Retina (tissue), 1 donor: ENCODE measurements at places on chromosomes 12 and 14.
A peak's percentile ranks its signal among the peaks of the same experiment; 100 is the strongest.

- no peak for DNase-seq
Observed at GRCh38 chr12:30610718-30611117, 85.0 kb downstream of the IPO8 start.

DNA sequence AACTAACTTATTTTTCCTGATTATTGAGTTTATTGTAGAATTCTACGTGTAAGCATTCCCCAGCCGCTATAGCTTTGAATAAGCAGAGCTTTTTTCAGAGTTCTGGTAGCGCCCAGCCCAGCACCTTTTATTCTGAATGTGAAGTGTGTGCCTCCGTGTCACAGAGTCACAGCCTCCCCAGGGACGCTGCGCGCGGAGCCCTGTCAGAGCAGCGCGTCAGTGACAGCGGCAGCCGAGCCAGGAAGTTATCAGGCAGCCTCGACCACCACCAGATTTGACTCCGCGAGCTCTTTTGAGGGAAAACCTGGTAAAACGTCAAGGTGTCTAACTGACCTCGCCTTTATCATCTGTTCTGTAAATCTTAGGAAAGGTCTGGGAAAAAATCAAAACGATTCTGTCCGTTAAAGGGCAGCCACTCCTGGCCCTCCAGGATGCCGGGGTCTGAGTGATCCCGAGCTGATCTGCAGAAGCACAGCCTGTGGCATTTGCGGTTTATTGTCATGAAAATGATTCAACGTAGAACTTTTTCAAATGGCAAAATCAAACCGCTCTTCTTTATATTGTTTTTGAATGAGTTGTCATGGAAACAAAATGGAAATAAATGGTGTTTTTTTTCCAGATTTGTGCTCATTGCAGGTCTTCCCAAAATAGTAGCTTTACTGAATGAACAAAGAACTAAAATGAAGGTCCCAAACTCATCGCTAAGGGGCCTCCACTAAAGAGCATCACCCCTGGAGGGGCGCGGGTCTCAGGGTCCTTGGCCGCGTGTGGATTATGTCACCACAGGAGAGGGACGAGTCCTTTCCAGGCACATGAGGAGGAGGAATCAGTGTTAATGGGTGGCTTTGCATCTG lies 43.1 kb upstream of the MMP17 start:
- no peak for DNase-seq

DNA sequence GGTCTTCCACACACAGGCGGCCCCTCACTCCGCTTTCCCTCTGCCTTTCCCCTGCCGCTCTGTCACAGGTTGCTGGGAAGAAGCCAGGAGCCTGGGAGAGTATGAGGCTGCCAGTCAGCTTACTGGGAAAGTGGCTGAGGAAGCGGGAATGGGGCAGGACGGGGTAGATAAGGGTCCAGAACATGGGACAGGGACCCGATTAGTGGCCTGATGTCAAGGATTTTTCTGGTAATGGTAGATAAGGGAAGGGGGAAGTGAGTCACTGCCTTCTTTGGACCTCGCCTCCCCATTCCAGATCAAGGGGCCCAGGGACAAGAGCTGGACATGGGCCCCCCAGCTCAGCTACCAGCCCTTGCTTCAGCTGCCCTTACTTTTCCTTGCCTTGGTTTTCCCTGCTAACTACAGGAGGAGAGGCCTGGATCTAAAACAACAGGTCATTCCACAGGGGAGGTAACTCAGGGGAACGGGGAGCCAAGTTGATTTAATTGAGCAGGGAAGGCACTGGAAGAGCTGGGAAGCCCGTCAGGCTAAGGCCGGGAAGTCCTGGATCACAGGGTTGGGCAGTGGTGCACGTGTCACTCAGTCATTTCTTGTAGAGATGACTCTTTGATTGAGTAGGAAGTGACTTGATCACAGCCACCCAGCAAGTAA lies 3.5 kb upstream of the LPAR5 start:
- DNase-seq: no peak

DNA sequence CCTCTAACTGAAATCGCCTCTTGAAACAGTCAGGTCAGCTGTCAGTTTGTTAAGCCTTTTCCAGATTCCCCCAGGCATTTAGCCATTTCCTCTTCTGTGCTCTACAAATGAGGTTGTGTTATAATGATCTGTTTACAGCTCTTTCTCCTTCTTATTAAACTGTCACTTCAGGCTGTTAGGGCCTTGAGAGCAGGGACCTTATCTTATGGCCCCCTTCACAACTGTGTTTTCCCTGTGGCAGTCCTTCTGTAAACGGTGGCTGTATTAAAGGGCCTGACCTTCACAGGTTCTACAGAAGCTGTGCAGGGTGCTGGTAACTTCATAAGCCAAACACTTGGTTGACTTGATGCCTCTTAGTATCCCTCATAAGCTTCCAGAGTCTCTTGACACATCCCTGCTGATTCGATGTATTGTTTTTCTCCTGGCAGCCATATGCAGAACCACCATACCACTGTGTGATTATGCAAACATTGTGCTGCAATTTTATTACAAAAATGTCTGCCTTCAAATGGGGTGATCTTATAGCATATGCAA lies 104.7 kb downstream of the PLEKHA5 start:
- peak; percentile 23 for DNase-seq

DNA sequence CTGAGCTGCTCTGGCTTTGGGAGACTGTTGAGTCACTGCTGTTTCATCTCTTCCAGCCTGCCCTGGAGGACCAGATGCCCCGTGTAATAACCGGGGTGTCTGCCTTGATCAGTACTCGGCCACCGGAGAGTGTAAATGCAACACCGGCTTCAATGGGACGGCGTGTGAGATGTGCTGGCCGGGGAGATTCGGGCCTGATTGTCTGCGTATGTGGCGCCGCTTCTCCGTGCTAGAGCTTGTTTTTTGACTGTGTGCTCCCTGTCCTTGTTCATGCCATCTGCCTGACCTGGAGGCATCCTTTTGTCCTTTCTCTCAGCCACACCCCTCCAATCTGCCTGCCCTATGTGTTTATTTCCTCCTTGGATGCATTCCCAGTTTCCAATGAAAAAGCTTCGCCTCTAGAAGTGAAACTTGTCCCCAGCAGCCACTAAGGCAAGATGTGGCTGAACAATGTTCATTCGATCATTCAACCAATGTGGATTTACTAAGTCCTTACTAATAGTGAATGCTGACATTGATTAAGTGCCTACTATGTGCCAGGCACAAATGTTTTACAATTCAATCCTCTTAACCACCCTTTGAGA lies 98.6 kb downstream of the NT5DC3 start:
- no peak for DNase-seq

DNA sequence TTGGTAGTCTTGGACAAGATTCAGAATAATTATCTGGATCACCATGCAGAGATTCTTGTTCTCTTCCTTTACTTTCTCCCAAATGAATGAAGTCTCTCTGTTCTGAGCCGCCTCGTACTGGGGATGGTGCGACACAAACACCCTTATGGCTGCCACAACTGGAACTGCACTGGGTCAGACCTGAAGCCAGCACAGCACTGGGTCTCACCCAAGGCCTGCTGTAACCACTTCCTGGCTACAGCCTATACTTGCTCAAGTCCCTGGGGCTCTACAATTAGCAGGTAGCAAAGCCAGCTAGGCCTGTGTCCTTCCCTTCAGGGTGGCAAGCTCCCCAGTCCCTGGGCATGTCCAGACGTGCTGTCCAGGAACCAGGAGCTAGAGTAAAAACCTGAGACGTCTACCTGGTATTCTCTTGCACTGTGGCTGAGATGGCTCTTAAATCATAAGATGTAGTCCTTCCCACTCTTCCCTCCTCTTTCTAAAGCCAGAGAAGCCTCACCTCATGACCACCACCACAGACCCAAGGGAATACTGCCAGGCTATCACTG lies 27.6 kb downstream of the IFNG start:
- no peak for DNase-seq

GRCh38 chr14:62952226-62952625 lies 93.0 kb downstream of the KCNH5 start:
- no peak for DNase-seq

- DNase-seq: no peak
Observed at GRCh38 chr14:29316936-29317335, 550.3 kb downstream of the FOXG1 start.

- no peak for DNase-seq
Observed at GRCh38 chr14:105393151-105393550, 5.2 kb upstream of the TEX22 start.

DNA sequence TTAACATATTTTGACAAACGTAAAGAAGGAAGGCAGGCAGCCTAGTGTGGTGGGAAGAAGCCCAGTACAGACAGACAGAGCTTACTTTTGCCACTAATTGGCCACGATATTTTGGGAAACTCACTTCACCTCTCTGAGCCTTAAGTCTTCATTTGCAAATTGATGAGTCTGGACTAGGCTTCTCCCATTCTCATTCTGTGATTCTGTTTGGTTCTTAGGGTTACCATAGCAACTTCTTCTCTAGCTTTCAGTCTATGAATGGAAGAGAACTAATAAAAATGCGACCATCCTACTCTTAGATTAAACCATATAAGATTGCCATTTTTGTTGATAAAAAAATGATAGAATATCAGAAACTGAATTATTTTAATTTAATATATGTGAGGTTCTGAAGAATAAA lies 210.5 kb downstream of the SNAPC1 start:
- DNase-seq: no peak

DNA sequence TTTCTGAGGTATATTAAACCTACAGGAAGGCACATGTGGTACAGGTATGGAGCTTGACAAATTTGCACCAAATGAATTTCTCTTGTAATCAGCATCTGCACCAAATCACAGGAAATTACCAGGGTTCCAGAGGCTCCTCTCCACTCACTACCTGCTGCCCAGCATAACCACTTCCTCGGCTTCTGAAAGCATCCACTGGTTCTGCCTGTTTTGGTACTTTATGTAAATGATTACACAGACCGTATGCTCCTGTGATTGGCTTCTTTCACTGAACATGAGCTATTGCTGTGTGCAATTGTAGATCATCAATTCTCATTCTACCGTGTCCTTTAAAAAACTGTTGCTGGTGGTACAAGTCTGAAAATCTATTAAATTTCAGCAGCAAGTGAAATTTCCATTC lies 522.1 kb downstream of the TMEM132D start:
- no peak for DNase-seq

DNA sequence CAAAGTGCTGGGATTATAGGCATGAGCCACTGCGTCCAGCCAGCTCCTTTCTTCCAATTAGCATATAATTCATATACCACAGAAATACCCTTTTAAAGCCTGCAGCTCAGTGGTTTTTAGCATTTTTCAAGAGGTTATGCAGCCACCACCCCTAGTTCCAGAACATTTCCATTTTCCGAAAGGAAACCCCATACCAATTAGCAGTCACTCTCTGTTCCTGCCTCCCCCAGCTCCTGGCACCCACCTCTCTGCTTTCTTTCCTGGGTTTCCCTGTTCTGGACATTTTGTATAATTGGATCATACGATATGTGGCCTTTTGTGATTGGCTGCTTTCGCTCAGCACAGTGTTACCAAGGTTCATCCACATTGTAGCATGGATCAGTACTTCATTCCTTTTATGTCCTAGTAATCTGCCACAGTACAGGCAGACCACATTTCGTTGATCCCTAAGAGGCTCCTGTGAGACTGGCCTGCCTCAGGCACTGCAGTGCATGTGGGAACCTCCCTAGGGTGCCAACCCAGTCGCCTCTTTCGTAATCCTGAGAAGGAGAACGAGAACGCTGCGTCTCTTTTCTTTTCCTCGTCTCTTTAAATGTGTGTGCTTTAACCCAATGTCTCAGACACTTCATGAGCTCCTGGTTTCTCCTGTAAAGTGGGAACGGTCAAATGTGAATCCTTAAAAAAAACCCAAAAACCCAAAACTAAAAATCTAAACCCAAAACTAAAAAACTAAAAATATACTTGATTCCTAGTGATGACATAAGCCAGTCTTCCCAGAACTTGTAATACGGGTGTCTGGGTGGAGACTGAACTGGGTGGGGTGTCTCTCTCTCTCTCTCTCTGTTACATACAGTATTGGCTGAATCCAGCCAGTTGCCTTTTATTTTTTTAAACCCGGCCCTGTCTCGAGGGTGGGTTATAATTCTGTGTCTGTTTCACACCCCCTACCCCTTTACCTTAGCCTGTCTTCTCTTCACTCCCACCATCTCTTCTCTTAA lies 14.7 kb downstream of the AACS start:
- DNase-seq: no peak

- DNase-seq: no peak
Observed at GRCh38 chr12:54364413-54364812, at the start of gene GPR84. TSS of gene GPR84 (minus strand) at chr12:54364486. CDS start at chr12:54363851, 635 bp downstream.

DNA sequence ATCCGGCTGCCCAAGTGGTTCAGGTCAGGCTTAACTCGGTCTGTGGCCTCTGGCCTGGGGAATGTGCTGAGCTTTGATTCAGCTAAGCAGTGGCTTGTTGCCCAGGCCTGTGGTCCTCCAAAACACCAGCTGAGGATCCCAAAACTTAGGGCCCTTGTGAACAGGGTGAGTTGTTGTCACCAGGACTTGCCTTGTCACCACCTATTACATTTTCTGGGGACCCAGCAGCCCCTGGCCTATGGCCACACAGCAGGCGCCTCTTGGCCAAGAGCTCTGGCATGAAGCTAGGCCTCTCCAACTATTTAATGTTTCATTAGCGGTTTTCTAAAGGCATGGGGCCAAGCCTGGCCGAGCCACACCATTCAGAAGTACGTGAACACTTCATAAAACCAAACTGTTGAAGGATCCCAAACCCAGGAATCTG lies 343.7 kb downstream of the CACNA1C start:
- DNase-seq: no peak

- no peak for DNase-seq
Observed at GRCh38 chr14:50977863-50978528, 33.7 kb upstream of the PYGL start.
